Spleen (tissue), 13 donors: ENCODE measurements at places on chromosomes 5 and 9. TPM values are rescaled to one million over a fixed set of nuclear protein-coding genes. Genes with fewer than 3 reads are reported as not detected.

DNA sequence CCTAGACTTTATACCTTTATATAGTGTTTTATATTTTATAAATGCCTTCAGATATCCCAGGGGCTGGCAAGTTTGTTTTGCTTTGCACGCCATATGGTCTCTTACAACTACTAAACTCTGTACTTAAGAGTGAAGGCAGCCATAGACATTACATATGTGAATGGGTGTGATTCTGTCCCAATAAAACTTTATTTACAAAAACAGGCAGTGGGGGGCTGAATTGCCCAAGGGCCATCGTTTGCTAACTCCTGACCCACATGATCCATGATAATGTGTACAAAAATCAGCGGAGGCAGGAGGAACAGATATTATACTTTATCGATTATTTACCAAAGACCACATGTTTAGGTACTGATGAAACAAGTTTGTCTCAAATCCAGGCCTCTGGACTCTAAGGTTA is 35.8 kb upstream of the ISCA1 start:
- H3K4me3 ChIP-seq: no peak overlapping the region
- H3K27me3 ChIP-seq: no peaks in the 10 kb centered on the region
- H3K4me1 ChIP-seq: no peaks in the 10 kb centered on the region
- no peak for DNase-seq
- H3K27ac ChIP-seq: no peak overlapping the region

Gene SLC22A4
- total RNA-seq: 25.1 TPM

Gene IL13
- total RNA-seq: not detected

DNA sequence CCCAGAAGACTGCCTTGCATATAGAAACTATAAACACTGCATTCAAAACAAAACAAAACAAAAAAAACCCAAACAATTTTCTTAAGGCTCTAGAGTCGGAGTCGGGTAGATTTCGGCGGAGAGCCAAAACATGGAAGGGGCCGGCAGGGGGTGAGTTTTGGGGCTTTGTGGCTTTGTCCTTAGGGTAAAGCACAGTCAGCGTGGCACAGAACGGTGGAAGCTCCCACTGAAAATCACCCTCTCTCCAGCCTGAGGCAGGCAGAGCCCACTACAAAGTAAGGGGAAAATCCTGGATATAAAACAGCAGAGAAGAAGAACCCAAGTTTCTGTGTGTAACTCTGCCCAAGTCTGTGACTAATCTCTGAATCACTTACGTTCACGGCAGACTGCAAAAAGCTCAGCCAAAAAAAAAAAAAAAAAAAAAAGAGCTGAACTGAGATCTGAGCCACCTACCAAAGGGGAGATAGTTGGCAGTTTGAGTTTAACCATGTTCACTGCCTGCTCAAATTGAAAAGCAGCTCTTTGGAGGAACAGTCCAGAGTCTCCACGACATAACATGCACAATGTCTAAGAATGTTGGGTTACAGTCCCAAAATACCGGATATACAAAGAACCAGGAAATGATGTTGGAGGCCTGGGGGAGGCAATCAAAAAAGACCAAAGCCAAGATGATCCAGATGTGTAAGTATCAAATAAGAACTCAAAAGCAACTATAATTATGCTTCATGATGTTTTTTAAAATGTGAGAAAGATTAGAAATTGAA is 26.6 kb upstream of the OR2K2 start:
- no peaks in the 10 kb centered on the region for H3K4me1 ChIP-seq
- H3K36me3 ChIP-seq: peaks cover 9% of the 10 kb centered on the region
- H3K4me3 ChIP-seq: no peak overlapping the region
- H3K27me3 ChIP-seq: no peaks in the 10 kb centered on the region
- no peak overlapping the region for H3K27ac ChIP-seq

DNA sequence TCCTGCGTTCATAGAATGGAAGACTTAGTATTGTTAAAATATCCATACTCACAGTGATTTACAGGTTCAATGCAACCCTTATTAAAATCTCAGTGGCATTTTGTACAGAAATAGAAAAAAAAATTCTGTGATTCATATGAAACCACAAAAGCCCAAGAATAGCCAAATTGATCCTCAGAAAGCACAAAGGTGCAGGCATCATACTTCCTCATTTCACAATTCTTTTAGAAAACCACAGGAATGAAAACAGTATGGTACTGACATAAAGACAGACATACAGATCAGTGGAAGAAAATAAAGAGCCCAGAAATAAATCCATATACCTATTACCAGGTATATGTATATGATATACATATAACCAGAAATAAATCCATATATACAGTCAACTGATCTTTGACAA is 86.8 kb upstream of the MEGF10 start:
- DNase-seq: no peak
- H3K4me3 ChIP-seq: no peak overlapping the region
- H3K27ac ChIP-seq: no peak overlapping the region

GRCh38 chr5:59348189-59348588 is 545.3 kb downstream of the PDE4D start:
- no peak overlapping the region for H3K27ac ChIP-seq
- H3K36me3 ChIP-seq: no peaks in the 10 kb centered on the region
- no peaks in the 10 kb centered on the region for H3K27me3 ChIP-seq
- H3K4me1 ChIP-seq: no peaks in the 10 kb centered on the region

Gene FST
- total RNA-seq: not detected

- no peak overlapping the region for H3K27ac ChIP-seq
- H3K4me1 ChIP-seq: peaks cover 39% of the 10 kb centered on the region
- H3K4me3 ChIP-seq: no peak overlapping the region
- H3K27me3 ChIP-seq: no peaks in the 10 kb centered on the region
- H3K36me3 ChIP-seq: peaks cover 18% of the 10 kb centered on the region
Observed at GRCh38 chr5:172235827-172236736, 42.1 kb downstream of the EFCAB9 start.

- H3K27me3 ChIP-seq: peaks cover 5% of the 10 kb centered on the region
- no peak for DNase-seq
- H3K4me3 ChIP-seq: no peak overlapping the region
- H3K4me1 ChIP-seq: no peaks in the 10 kb centered on the region
Observed at GRCh38 chr5:172584638-172585037, 56.4 kb upstream of the NEURL1B start.

Gene PDE8B
- 1.3 TPM for total RNA-seq

Gene DDX4
- total RNA-seq: not detected

Gene POU5F2
- total RNA-seq: 7.6 TPM

GRCh38 chr5:24268482-24269056 is 376.2 kb downstream of the CDH10 start:
- no peaks in the 10 kb centered on the region for H3K27me3 ChIP-seq
- H3K4me3 ChIP-seq: no peak overlapping the region
- H3K4me1 ChIP-seq: no peaks in the 10 kb centered on the region
- H3K27ac ChIP-seq: no peak overlapping the region
- DNase-seq: no peak

Gene CACNA1B
- total RNA-seq: not detected

Gene SLC36A2
- not detected for total RNA-seq

Gene ACTBL2
- total RNA-seq: not detected

GRCh38 chr9:106771608-106772007 is 91.4 kb upstream of the ZNF462 start:
- DNase-seq: no peak
- no peaks in the 10 kb centered on the region for H3K4me1 ChIP-seq
- H3K4me3 ChIP-seq: no peak overlapping the region
- no peaks in the 10 kb centered on the region for H3K36me3 ChIP-seq

- no peaks in the 10 kb centered on the region for H3K4me1 ChIP-seq
- no peak for DNase-seq
- no peak overlapping the region for H3K27ac ChIP-seq
- H3K36me3 ChIP-seq: no peaks in the 10 kb centered on the region
- no peaks in the 10 kb centered on the region for H3K27me3 ChIP-seq
- no peak overlapping the region for H3K4me3 ChIP-seq
Observed at GRCh38 chr5:147628058-147628895, 118.4 kb upstream of the DPYSL3 start.

DNA sequence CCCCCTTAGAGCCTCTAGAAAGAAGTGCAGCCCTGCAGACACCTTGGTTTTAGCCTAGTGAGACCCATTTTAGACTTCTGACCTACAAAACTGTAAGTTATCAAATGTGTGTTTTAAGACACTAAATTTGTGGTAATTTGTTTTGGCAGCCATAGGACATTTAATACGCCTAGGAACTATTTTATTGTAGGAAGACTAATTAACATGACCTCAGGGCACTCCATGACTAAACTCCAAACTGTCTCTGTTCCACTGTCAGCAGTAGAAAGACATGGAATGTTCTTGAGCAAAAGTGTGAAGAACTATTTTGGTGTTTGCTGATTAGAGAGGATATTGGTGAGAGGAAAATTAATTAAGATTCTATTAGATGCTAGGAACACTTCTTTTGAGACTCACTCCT is 4.1 kb upstream of the APC start:
- no peak overlapping the region for H3K4me3 ChIP-seq
- peaks cover 51% of the 10 kb centered on the region for H3K4me1 ChIP-seq
- no peaks in the 10 kb centered on the region for H3K36me3 ChIP-seq
- H3K27me3 ChIP-seq: no peaks in the 10 kb centered on the region
- no peak overlapping the region for H3K27ac ChIP-seq

GRCh38 chr5:107460789-107461188 is 209.9 kb downstream of the EFNA5 start:
- no peak overlapping the region for H3K27ac ChIP-seq
- no peak overlapping the region for H3K4me3 ChIP-seq
- no peaks in the 10 kb centered on the region for H3K4me1 ChIP-seq
- H3K27me3 ChIP-seq: no peaks in the 10 kb centered on the region
- DNase-seq: no peak

Gene ZFP37
- total RNA-seq: 2.9 TPM

GRCh38 chr5:139167952-139168720 is 30.0 kb downstream of the SIL1 start:
- no peak for DNase-seq
- H3K27me3 ChIP-seq: no peaks in the 10 kb centered on the region
- no peak overlapping the region for H3K4me3 ChIP-seq
- H3K4me1 ChIP-seq: no peaks in the 10 kb centered on the region
- no peak overlapping the region for H3K27ac ChIP-seq

Gene SETX
- total RNA-seq: 103 TPM

DNA sequence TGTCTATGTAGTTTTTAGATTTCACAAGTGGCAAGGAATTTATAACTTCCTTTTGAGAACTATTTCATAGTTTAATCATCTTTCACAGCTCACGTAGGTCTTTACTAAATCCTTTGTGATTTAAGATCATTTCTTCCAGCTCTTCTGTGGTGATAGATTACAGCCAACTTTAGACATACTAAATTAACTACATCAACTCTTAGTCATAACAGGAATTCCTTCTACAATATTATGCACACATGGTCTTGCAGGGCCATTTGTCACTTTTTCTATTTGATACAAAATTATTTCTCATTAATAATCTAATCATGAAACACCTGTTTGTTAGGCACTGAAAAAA is 208.4 kb downstream of the PDE4D start:
- DNase-seq: no peak
- H3K4me3 ChIP-seq: no peak overlapping the region
- no peak overlapping the region for H3K27ac ChIP-seq

DNA sequence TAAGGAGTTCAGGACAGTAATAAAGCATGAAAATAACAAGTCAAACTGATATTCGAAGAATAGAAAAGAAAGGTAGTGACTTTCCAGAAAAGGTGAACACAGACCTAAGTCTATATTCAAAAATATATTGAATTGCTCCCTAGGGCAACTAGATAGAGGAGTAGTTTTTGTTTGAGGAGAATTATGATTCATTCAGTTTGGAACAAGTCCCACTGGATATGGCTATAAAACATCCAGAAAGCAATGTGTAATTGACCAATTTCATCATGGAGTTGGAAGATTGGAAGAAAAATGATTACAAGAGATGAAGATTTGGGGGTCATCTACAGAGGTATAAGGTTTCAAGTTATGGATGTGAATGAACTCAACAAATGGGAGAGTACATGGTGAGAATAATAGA is 117.5 kb upstream of the ZNF462 start:
- H3K4me1 ChIP-seq: no peaks in the 10 kb centered on the region
- DNase-seq: no peak
- no peak overlapping the region for H3K27ac ChIP-seq
- no peaks in the 10 kb centered on the region for H3K36me3 ChIP-seq
- no peak overlapping the region for H3K4me3 ChIP-seq
- H3K27me3 ChIP-seq: no peaks in the 10 kb centered on the region

Gene ENHO
- total RNA-seq: not detected

GRCh38 chr9:121219530-121219929 is 17.9 kb upstream of the RAB14 start:
- H3K27me3 ChIP-seq: no peaks in the 10 kb centered on the region
- no peak for DNase-seq
- peaks cover 13% of the 10 kb centered on the region for H3K4me1 ChIP-seq
- no peak overlapping the region for H3K4me3 ChIP-seq
- H3K27ac ChIP-seq: no peak overlapping the region

DNA sequence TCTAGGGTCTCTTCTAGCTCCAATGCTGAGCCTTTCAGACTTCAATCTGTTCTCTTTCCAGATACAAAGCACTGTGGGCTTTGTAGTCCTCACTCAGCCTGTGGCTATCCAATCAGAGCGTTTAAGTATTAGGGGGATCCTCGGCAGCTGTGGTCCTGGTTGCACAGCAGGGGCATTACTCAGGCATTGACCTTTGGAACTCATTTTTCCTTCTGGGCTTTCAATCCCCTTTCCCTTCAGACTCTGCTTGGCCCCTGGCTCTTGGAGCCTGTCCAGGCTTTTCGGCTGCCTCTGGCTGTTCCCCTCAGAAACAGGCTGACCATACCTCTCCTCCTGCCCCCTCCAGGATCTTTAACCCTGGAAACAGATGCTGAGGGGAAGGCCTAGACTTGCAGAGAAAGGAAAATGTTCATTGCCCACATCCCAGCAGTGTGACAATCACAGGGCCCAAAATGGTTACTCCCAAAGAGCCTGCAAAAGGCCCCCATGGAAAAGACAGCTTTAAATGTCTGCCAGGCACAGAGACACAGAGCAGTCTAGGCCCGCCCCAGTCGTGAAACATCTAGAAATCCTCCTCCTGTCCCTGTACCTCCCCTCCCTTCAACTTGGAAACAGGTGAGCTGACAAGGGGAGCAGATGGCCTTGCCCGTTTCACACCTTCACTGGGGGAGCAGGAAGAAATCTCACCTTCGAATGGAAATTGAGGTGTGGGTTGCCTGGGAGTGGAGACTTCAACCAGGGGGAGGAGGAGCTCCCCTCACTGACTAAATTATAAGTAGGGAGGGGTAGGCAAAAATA is 13.7 kb downstream of the C1QTNF2 start:
- H3K4me3 ChIP-seq: no peak overlapping the region
- no peaks in the 10 kb centered on the region for H3K36me3 ChIP-seq
- H3K27ac ChIP-seq: no peak overlapping the region
- no peak for DNase-seq

DNA sequence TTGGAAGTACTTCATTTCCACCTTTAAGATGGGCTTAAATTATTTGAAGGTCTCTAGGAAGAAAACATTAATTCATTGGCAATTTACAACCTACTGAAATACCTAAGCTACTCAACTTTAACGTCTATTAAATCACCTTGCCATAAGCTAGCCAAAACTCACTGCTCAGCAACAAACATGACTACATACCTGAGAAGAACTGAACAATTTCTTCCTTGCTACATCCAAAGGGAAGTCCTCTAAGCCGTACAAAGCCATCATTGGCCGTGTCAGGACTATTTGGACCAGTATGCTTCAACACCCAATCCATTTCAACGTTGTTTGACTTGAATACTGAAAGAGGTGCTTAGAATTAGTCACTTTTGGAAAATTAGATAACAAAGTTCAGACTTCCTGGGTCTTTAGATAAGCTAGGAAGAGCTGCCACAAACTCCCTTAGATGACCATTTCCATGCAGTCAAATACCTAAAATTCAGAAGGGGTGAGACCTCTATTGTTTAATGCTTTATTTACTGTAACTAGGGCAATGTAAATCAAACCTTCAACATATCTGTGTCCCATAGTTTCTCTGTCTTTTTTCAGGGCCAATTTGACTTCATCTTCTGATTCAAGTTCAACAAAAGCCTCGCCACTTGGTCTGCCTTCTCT is 2.6 kb downstream of the HNRNPH1 start:
- DNase-seq: no peak
- H3K27ac ChIP-seq: peak overlapping the region; percentile 38
- peaks cover 79% of the 10 kb centered on the region for H3K4me1 ChIP-seq
- peaks cover 68% of the 10 kb centered on the region for H3K36me3 ChIP-seq
- H3K27me3 ChIP-seq: no peaks in the 10 kb centered on the region

Gene MUSK
- total RNA-seq: not detected
